Nephron progenitor cell (in vitro differentiated cells): ENCODE measurements at places on chromosomes 3 and 15.
A peak's percentile ranks its signal among the peaks of the same experiment; 100 is the strongest.

DNA sequence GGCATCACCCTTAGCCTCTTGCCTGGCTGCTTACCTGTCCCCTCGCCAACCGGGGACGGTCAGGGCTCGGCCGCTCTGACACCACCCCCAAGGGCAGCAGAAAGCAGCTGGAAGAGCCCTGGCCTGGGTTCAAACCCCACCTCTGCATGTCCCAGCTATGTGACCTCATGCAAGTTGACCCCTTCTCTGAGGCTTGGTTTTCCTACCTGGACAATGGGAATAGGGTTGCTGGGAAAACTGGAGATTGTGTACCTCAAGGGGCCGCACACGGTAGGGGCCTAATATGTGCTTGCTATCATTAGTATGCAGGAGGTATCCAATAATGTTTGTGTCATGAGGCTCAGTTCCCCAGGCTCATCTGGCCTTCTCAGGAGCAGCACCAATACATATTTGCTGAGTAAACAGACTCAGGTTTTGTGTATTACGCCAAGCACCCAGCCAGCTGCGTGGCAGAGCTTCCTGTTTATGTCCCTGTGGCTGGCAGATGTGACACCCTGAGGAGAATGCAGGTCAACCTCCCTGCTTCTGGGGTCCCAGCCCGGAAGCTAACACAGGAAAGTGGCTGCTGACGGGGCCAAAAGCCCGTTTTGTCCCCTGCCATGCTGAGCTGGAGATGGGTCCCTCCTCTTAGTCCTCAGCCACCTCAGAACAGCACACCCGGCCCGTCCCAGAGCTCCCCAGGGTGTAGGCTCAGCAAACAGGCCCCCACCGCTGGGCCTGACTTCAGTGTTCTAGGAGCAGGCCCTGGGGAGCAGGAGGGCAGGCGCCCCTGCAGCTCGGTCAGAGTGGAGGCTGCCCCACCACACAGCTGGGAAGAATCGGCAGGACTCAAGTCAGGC, 29.7 kb downstream of the PLXND1 start:
- no peak for DNase-seq

DNA sequence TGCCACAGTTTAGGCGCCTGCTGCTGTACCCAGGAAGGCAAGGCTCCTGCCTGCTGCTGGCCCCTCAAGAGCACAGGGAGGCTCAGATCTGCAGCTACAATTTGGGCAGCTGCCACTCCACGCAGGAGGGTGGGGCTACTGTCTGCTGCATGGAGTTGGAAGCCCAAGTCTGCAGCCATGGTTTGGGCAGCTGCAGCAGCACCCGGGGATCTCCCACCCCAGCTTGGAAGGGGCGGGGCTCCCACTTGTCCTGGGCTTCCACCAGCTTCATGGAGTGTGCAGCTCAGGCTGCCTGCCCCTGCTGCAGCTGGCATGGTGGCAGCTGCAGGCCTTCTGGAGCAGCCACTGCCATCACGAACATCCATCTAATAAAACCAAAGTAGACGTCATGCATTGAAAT, 512.9 kb downstream of the PYDC2 start:
- no peak for DNase-seq

- peak; percentile 28 for DNase-seq
Observed at GRCh38 chr3:13451301-13451673, 28.8 kb upstream of the HDAC11 start.

DNA sequence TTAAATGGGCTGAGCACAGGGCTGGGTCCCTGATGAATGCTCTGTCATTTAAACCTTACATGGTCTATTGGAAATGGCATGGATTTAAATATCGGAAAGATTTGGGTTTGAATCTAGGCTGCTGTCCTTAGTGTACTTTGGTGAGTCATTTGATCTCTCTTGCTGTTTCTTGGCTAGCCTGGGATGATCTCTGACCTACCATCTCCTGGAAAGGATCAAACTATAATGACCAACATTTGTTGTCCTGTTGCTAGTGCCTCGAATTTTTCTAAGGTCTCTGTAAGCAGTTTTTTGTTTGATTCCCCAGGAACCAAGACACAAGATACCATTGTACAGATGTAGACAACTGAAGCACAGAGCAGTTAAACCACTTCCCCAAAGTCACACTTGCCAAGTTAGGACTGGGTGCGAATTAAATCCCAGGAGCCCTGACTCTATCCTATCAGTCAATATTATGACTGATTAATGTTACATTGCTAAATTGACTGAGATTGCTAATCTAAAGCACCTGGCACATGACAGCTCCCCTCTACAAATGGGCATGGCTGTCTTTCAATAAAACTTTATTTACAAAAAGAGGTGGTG, 244.9 kb upstream of the MCTP2 start:
- no peak for DNase-seq

DNA sequence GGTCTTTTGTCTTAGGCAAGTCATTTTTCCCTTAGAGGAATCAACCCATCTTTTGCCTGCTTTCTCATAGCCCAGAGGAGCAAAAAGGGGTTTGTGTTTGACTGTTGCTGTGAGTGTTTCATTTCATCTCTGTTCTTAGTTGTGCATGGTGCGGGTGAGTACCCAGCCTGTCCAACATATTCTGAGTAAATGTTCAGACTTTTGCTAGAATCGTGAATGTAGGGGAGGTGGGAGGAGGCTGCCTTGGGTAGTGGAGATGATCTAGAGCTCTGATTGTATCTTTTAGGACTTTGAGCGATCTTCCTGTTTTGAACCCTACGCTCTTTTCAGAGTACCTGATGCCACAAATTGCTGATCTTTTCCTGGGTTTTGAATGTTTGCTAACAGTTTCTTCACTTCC, 123.1 kb downstream of the ZNF609 start:
- no peak for DNase-seq
